Globus pallidus (tissue), 1 donor: ENCODE measurements at places on chromosomes 12 and 14.
A peak's percentile ranks its signal among the peaks of the same experiment; 100 is the strongest.

- no peak for DNase-seq
Measured at GRCh38 chr14:59695198-59695597, 118.6 kb upstream of the CCDC175 start.

- no peak for DNase-seq
Measured at GRCh38 chr12:127785986-127786590, 480.9 kb upstream of the TMEM132C start.

DNA sequence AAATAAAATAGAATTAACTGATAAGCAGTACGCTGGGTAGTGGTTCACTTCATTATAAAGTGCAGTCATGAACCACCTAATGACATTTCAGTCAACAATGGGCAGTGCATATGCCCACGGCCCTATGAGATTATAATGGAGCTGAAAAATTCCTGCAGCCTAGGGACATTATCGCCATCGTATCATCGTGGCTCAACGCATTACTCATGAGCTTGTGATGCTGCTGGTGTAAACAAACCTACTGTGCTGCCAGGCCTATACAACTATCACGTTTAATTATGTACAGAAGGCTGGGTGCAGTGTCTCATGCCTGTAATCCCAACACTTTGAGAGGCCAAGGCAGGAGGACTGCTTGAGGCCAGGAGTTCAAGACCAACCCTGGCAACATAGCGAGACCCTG, 62.3 kb upstream of the TMEM263 start:
- no peak for DNase-seq

DNA sequence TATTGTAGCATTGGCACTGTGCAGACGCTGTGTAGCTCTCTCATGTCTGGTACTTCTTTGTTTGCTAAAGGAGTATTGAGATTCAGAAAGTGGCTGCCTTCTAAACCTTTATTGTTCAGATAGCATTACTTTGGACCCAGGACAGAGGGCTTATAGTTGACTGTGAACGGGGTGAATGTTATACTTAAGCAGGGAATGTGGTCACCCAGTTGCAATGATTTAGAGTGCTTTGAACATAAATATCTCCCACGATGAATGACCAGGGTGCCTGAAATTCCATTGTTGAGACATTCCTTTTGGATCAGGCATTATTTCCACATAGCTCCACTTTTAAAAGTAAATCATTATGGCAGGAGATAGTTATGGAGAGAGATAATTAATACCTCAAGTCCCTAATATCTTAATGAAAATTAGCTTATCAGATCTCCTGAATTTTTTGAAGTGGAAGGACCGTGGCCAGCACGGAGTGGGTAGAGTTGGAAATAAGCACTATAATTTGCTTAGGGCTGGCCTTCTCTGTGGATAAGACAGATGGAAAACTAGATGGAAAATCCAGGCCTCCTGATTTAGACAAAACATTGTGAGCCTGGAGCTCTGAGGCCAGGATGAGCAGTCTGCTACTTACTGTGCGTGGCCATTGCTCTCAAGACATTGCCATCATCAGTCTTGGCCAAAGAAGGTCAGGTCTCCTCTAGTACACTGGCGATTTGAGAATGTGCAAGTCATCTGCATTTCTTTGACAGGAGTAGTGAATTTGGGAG, 114.5 kb downstream of the ETV6 start:
- no peak for DNase-seq

DNA sequence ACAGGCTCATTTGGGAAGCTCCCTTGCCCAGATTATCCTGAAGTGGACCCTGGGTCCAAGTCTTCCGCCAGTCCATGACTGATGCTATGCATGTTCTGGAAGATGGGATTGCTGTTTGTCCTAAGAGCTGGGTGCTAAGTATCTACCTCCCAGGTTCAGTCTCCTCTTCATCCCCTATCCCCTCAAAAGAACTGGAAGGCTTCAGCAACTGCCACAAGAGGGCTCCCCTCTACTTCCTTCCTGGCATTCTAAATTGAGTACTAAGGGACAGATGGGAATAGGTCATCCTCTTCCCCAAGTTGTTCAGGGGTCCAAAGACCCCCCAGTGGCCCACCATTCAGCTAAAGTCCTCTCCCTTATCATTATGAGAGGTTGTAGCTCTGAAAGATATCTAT, 9.0 kb upstream of the FKBP11 start:
- no peak for DNase-seq

GRCh38 chr12:11958221-11959091, 112.3 kb upstream of the BCL2L14 start:
- no peak for DNase-seq

- no peak for DNase-seq
Measured at GRCh38 chr12:4202487-4202886, 71.1 kb upstream of the CCND2 start.

- no peak for DNase-seq
Measured at GRCh38 chr12:106106061-106106566, 32.6 kb downstream of the NUAK1 start.

GRCh38 chr12:84877340-84877739, 35.3 kb downstream of the SLC6A15 start:
- no peak for DNase-seq

DNA sequence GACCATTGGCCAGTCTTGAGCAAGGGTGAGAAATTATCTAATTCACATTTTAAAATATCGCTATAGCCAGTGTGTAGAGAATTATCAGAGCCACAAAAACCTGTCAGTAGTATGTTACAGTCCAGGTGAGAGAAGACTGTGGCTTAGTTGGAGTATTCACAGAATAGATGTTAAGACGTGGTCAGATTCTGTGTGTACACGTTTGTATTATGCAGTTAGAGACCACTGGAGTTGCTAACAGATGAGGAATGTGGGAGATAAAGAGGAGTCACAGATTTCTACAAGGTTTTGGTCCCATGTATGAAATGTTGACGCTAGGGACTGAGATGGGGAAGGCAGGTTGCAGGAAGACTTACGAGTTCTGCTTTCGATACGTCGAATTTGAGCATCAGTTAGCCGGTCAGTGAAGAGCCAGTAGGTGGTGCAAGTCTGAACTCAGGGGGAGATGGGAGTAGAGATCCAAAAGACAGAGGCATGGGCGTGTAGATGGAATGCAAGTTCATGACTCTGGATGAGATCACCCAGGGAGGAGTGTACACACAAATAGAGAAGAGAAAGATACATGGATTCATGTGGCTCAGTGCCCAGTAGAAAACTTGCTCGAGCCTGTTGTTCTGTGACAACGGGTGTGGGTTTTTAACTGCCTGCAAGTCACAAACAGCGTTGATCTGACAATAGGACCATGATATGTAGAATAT, 114.8 kb upstream of the FLRT2 start:
- no peak for DNase-seq

- DNase-seq, result no peak
Measured at GRCh38 chr12:53346491-53346890, 10.3 kb upstream of the SP7 start.

- DNase-seq, result no peak
Measured at GRCh38 chr14:93943052-93943451, 15.9 kb downstream of the FAM181A start.

- no peak for DNase-seq
Measured at GRCh38 chr14:51657762-51658161, 6.1 kb downstream of the FRMD6 start.

DNA sequence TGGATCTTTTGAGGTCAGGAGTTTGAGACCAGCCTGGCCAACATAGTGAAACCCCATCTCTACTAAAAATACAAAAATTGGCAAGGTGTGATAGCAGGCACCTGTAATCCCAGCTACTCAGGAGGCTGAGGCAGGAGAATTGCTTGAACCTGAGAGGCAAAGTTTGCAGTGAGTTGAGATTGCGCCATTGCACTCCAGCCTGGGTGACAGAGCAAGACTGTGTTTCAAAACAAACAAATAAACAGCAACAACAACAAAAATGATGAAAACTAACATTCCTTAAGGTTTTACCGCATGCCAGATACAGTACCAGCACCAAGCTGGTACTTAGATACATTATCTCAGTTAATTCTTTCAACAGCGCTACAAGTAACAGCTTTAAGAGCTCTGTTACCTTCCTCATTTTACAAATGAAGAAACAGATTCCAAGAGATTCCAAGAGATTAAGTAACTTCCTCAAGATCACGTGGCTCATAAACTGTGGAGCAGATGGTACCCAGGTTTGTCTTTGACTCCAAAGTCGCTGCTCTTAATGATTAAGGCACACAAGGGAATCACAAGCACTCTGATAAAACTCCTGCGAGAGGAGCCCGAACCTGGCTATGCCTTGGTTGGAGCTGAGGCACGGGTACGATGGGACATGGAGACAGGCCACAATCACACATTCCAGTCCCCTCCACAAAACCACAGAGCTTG, 17.7 kb upstream of the PLEK2 start:
- no peak for DNase-seq

DNA sequence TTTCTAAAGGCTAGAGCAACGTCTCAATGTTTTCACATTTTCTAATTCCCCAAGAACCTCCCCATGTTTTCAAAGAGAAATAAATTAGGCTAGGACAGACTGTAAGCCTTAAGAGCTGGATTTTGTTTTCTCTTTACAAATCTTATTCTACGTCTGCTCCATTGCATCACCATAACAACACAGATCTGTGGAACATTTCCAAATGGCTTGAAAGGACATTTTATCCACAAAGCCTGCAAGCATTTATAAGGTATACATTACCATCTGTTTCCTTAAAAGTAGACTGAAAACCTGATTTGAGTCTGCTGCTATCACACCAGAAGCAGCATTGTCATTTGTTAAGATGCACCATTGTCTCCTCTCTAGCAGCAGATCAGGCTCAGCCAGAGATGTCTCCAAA, 115.3 kb upstream of the PLEKHA5 start:
- no peak for DNase-seq

DNA sequence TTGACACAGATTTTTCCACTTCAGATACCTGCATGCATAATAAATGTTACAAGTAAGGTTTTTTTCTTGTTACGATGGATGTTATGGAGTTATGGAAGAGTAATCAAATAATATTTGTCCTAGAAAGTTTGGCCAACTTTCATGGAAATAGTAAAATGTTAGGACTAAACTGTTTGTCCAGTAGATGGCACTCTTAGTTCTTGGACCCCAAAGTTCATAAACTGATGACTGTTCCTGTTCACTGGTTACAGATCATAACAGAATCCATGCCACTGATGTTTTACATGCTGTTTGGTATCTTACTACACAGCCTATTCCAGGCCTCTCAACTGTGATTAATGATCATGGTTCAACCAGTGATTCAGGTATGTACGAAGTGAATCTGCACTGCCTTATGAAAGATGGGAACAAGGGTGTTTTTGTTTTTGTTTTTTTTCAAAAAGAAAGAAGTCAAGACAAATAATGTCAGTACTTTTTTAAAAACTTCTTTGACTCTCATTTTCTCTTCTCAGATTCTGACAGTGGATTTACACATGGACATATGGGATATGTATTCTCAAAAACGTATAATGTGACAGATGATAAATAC, 48.8 kb upstream of the SLCO1C1 start:
- peak; percentile 34 for DNase-seq

DNA sequence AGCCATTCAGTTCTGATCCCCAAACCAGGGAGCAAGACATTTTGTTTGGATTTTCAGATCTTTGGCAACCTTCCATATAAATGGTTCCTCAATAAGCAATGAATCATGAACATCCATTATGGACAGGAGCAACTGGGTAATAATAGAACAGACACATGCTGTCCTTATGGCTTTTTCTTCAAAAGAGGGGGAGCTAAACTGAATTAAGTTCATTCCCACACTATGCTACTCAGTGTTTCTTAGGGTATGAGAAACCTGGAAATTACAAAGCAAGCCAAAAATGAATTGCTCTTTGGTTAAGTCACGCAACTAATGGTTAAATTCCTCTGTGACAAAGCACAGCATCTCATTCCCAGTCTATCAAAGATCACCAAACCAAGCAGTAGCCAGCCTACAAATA, 51.0 kb downstream of the PTGER2 start:
- DNase-seq, result no peak

DNA sequence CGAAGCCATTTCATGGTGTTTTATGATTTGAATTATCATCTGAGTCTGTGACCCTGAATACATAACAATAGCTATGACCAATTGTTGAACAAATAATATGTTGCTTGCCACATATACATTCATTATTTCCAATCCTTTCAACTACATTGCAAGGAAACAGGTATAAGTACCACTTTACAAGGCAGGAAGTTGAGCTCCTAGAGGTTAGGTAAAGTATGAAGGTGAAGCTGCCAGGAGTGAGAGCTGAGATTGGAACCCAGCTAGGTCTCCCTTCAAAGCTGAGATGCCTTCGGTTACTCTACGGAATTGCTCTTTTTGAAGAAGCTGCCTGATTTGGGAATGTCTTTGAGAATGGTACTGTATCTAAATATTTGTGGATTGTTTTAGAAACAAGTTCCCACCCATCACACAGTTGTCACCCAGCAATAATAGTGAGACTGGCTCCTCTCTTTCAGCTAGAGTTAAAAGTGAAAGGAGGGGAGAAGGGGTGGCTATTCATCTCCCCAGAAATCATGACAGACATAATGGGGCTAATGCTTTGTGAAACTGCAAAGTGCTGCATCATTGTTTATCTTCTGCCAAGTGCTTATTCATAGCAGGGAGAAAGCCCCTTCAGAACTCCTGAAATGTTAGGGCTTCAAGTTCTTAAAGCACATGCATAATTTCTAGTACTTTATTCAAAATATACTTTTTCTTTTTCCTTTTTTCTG, 75.9 kb upstream of the AMIGO2 start:
- no peak for DNase-seq

DNA sequence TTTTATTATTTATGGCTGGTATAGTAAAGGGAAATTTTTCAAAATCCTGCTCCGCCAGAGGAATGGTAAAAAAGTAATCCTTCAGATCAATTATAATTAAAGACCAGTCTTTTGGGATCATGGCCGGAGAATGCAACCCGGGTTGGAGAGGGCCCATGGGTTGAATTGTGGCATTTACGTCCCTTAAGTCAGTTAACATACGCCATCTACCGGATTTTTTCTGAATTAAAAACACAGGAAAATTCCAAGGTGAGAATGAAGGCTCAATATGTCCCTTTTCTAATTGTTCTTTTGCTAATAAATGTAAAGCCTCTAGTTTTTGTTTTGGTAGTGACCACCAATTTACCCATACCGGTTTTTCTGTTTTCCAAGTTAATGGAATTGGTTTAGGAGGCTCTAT, 602.8 kb downstream of the ALG10 start:
- DNase-seq, result no peak

GRCh38 chr14:81386290-81386745, 13.8 kb downstream of the STON2 start:
- DNase-seq, result no peak

GRCh38 chr12:124626971-124627411, 59.6 kb upstream of the NCOR2 start:
- no peak for DNase-seq

- no peak for DNase-seq
Measured at GRCh38 chr14:61527325-61528100, 167.8 kb upstream of the HIF1A start.

DNA sequence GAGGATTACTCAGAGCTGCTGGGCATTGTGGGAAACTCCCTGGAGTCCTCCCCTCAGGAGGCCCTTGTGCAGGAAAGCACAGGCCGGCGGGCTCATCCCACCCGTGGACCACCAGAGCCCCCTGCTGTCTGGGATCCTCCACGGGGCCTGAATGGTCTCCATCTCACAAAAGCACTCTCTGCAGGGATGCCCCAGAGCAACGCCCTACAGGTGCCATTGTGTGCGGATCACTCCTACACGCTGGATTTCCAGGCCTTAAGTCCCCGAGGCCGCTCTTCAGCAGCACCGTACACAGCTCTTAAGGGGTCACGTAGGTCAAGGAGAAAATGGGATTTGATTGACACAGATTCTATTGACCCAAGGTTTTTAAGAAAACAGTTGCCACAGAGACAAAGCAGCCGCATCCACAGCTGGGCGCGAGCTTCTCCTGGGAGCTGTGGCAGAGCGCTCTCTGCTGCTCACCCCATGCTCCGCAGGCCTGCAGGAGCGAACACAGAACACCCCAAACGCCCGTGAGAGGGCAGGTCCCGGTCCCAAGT, 36.7 kb upstream of the RIMBP2 start:
- no peak for DNase-seq
